ENCODE measurements at places on chromosomes 2 and 18.

DNA sequence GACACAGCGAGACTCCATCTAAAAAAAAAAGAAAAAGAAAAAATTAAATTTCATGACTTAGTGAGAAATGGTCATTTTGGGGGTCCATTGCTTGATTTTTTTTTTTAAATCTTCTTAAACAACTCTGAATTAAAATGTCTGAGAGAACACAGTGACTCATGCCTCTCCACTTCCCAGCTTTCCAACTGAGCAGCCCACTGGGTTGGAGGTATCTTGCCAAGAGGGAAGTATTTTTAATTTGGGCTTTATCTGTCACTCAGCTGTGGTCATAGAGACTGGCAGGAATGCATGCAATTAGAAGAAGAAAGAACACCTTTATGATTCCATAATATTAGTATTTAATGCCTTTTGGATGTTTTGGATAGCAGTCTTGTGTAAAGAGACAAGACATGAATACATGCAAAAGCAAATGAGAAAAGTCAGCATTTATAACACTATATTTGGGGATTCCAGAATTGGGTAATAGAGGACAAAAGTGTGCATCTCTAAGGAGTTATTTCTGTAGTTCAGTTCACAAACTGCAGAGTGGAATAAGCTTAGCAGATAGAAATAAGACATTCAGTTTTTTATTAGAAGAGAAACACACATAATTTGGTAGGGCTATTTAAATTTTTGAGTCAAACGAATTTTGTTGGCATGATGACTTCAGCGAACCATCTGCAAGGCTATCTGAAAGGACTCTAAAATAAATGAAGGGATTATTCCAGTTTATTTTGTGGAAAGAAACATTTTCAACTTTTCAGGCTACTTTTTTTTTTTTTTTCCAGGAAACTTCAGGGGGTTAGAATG is 254.8 kb downstream of the TGIF1 start:
- no peak for DNase-seq

DNA sequence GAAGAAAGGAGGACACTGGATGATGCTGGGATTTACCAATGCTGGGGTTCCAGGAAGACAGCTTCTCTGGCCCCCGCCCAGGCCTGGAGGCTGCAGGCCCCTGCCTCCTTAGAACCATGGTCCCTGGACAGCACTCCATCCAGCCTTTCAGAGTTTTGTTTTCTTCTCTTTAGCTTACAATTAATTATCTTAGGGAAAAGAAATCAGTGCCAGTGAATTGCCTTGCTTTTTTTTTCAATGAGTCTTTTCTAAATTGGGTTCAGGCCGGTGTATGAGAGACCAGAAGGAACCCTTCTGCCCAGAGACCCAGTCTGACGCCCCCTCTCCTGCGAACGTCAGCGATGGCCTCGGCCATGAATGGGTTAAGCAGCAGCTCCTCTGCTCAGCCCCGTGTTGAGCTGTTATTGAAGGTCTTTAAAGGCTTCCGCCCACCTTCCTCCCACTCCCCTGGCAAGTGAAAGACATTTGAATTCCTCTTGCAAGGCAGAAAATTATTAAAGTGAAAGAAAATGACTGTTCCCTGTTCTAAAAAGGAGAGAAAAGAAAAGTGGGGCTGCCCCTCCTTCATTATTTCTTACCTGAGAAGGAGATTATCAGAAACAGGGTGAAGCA is 65.7 kb upstream of the CHMP1B start:
- DNase-seq, result no peak

DNA sequence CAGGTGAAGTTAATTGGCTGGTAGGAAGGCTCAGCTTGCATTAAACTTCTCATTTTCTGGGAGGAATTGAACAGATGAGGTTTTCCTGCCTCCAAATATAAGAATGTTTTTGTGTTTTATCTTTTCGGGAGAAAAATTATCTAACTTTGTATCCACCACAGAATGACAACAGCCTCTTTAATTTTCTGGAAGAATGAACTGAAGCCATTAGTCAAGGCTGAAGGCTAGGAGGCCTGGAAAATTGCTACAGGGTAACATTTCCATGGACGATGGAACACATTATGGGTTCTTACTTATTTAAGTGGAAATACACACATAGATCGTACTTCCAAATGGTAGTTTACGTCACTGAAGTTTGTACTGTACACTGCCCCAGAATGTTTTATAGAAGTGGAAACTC is 28.0 kb upstream of the ZNF236 start:
- DNase-seq, result no peak

DNA sequence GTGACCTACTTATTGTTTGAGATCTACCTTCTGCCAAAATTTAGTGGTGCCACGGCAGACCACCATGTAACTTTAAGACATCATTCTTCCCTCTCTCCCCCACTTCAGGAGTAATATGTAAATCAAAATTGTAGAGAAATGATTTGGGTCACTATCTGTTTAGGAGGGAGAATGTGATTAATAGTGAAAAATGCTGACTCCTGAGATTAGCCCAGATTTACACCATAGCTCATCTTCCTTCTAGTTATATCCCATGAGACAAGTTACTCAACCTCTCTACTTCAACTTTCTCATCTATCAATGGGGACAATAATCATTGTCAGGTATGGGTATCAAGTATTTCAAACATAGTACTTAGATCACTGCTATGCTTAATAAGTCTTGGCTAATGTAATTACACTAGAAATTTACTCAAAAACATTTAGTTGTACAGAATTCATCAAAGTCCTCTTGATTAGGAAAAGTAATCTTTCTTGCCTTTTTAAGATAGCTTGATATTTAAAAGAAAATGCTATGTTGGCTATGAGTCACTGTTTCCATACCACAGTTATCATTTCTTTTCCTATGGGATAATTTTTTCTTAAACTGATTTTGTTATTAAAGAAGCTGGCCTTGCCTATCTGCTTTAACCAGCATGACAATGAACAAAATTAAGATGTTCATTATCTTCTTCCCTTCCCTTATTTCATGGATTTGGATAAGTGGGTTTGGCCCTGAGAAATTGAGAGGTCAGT is 1038.9 kb upstream of the ZEB2 start:
- no peak for DNase-seq

GRCh38 chr2:78029392-78029995 is 507.3 kb upstream of the LRRTM4 start:
- no peak for DNase-seq

DNA sequence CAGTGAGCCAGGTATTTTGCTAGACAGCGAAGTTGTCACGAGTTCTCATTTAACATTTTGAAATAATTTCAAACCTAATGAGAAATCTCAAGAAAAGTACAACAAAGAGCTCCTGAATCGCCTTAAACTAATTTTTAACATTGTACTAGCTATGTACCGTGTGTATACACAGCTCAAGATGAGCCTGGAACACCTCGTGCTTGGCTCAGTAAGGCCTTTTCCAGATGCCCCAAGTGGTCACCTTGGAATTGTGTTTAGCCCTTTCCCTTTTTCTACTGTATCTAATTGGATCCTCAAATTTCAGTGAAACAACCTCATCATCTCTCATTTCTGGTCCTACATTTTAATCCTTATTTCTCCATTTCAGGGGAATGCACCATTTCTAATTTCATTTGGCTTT is 7.2 kb downstream of the PTPN4 start:
- DNase-seq, result no peak

DNA sequence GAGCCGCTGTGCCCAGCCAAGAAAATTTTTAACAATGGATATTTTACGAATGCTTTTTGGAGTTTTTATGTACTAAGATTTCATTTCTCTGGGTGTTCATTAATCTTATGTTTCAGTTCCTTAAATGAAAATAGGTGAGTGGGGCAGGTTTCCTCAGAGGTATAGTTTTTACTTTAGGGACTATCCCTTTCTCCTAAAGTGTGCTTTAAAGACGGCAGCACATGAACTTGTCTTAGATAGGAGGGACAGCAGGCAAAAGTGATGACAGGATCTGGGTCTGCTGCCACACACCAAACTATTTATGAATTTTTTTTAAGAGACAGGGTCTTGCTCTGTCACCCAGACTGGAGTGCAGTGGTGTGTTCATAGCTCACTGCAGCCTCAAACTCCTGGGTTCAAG is 8.0 kb upstream of the REL start:
- no peak for DNase-seq

- DNase-seq, result no peak
Observed at GRCh38 chr2:25597881-25598280, 75.5 kb downstream of the DTNB start.

GRCh38 chr2:102271844-102272243 is 39.5 kb upstream of the IL1RL1 start:
- DNase-seq, result no peak

DNA sequence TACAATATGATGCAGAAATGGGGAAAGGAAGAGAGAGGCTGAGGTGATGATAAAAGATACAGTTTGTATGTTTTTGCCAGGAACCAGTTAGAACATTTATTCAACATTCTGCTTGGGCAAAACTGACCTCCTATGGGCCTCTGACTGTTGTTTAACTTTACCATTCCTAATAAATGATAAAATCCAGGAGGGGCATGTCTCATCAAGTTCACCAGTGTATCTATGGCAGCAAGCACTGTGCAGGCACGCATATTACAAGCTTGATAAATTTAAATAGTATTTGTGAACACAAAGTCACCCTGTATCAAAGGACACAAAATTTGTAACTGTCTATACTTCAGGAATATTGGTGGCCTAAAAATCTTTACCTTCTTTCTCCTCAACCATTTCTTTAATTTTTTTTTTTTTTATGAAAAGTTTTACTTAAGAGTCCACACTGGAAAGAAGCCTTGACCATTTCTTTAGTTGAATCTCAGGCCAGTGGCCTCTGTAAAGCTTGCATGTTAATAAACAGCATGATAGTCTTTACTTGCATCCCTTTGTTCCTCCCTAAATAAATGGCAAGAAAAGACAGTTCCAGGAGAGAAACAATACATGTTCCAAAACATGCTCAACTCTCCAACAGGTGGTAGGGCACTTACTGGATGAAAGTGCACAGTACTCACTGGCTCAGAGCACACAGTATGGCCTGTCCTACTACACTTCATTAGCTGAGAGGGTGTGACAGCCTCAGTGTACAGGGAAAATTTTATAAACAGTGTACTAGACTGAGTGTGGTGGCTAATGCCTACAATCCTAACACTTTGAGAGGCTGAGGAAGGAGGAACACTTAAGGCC is 52.3 kb downstream of the SOS1 start:
- DNase-seq, result no peak

GRCh38 chr18:34857320-34857719 is 147.2 kb downstream of the DTNA start:
- DNase-seq, result no peak

DNA sequence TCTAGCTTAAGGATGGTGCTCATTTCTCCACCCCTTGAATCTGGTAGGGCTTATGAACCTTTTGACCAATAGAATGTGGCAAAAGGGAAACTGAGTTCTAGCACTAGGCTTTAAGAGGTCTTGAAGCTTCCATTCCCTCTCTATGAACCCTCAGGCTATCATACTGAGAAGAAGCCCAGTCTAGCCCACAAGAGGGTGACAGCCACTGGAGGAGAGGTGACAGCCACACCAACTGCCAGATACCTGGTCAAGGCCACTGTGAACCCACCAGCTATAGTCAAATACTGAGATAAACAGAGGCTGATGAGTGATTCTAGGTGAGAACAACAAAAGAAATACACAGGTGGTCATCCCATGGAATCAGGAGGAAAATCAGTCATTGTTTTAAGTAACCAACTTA is 37.6 kb downstream of the NCKAP5 start:
- no peak for DNase-seq

DNA sequence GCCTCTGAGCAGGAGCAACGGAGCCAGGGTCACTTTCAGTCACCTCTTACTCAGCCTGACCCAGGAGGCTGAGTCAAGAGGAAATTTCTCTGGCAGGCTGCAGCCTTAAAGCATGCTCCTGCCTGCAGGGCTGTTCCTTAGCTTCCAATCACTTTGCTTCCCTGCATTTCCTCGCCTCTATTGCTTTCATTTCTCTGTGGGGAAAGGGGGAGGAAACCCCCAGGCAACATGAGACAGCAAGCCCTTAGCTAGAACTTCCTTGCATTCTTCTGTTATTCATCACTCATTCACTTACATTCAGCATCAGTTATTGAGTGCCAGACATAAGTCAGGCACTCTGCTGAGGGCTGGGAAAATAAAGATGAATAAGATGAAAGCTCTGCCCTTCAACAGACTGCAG is 13.0 kb downstream of the XDH start:
- DNase-seq, result no peak

- no peak for DNase-seq
Observed at GRCh38 chr2:64789466-64790320, 136.0 kb upstream of the SERTAD2 start.

- DNase-seq, result no peak
Observed at GRCh38 chr2:30692829-30693275, 114.4 kb downstream of the CAPN13 start.

GRCh38 chr2:98773169-98773568 is 42.2 kb upstream of the MGAT4A start:
- DNase-seq, result no peak

- DNase-seq, result no peak
Observed at GRCh38 chr2:168671932-168672331, 130.5 kb upstream of the NOSTRIN start.

DNA sequence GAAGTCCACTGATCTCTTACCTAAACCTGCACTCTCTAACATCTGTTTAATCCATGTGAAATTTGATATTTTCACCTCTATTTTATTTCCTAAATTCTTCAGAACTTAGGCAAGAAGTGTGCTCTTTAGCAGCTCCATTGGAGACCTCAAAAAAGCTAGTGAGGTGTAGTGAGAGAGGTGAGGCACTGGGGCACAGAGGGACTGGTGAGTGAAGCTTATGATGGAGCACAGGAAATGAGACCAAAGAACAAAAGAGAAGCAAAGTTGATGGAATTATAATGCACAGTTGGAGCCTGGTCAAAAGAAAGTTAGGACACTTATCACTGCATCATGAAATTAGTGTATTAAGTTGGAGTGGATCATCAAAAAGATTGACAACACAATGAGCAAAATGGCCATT is 1050.7 kb upstream of the NRXN1 start:
- no peak for DNase-seq

DNA sequence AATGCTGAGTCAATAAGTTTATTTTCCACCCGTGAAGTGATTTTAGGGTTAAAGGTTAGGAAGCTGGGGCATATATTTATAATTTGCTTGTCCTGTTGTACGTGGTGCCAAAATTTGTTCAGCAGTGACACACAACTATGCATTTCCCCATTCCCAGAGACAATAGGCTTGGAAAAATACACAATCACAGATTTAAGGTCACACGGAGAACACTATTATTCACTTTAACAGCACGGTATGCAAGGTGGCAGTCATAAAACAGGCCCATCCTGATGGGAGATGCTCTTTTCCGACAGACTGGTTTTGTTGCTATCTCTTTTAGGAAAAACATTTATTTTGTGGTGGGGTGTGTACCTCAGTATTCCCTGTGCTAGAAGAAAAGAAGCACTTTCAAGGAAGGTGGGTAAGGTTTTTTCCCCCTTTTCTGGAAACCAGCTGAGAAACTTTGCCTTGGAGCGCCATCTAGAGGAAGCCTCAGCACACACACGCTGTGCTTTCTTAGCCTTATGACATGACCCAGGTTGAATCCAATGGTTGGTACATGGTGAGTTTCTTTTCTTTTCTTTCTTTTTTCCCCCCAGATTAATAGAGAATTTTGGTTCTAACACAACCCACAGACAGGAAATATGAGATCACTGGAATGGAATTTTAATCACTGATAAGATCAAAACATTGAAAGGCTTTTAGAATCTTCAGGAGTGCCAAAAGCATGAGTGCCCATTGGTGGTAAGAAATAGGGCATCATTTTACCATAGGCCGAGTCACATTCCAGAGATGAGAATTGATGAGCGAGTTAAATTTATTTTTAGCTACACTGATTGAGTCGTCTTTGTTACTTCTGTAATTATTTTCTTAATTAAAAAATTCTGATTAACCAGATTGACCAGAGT is 332.1 kb downstream of the AGPS start:
- peak; percentile 15 for DNase-seq
